Stimulated activated CD8-positive, alpha-beta memory T cell treated with anti-CD3 and anti-CD28 coated beads, Interleukin-2, amount 100 ng/mL, for 48 hours (primary cell): ENCODE measurements at places on chromosomes 1 and 21.

GRCh38 chr1:3391711-3392110 is 62.8 kb upstream of the ARHGEF16 start:
- no peak for DNase-seq

- no peak for DNase-seq
These were observed 165.3 kb downstream of the GALNT2 start for GRCh38 chr1:230232371-230232771.

DNA sequence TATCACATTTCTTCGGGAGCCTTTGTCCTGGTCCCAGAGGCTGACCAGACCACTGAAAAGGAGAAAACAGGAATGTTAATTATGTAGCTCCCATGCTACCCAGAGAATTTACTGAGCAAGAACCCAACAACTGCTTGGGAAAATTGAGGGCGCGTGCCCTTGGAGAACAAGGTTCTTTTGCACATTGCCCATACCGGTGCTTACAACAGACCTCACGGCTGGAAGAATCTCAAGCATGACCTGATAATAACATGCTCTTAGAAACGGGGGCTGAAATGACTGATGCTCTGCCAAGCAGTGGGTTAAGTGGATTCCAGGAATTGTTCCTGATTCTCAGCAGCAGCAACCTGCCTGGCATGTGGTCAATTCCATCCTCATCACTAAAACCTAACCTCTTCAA is 49.3 kb upstream of the AJAP1 start:
- DNase-seq = no peak

DNA sequence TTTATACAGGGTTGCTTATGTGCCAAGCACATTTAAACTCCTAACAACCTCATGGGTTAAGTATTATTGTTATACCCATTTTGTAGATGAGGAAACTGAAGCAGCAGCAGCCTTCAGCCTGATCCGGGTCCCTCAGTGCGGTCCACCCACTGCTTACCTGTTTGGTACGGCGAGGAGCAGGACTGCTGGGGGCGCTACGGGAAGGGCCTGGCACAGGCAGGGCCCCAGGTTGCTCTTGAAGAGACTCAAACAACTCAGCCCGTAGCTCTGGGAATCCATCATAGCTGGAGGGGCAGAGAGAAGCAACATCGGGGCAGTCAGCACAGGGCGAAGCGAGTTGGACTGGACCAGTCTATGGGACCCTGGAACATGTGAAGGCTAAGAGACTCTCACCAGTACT is 9.2 kb downstream of the DENND4B start:
- DNase-seq = no peak

DNA sequence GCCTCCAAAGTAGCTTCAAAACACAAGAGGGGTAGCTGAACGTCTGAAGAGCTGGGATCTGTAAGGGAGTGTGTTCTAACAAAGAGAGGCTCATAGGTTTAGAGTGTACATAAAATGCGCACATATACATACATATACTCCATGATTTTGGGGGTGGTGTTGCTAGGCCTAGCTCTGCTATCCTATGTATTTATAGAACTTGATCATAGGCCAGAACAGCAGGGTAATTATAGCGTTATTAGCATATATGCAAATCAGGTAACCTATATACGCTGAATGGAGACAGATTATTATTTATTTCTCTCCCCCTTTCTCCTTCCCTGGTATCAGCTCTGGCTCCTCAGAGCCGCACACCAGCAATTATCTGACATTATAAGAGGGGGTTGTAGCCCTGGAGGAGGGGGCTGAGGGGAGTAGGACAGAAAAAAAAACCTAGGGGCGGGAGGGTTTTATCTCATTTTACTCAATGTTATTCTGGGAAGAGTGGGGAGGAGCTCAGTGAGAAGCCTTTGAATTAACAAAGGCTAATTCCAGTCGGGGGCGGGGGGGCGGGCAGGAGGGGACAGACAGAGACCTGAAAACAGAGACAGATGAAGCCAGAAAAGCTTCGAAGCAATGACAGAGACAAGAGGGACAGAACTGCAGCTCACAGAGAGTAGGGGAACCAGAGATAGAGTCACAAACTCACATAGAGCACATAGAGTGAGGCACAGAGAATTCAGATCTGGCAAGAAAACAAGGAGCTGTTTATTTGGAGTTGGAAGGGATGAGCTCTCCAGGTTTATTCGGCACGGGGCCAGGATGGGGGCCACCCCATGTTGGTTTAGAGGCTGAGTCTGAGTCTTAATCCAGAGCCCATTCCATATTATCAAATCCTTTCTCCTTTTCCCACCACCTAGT is 63.0 kb downstream of the RHBG start:
- no peak for DNase-seq

GRCh38 chr1:232386294-232386693 is 243.6 kb downstream of the SIPA1L2 start:
- no peak for DNase-seq

DNA sequence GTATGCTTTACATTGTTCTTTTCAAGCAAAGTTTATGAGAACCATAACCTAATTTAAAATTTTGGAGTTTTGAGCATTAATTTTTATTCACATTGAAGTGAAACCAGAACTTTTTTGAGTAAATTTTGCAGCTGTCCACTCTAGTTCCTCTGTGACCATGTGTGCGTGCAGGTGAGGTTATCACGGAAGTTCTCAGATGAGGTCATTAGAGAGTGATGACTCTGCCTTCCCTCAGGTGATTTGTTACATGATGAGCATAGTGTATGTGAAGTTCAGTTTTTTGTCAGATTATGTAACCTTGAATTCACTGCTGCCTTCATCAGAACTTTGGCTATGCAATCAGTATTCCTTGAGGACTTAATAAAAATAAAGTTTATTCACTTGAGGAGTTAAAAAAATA is 828.2 kb downstream of the ADGRL2 start:
- no peak for DNase-seq

DNA sequence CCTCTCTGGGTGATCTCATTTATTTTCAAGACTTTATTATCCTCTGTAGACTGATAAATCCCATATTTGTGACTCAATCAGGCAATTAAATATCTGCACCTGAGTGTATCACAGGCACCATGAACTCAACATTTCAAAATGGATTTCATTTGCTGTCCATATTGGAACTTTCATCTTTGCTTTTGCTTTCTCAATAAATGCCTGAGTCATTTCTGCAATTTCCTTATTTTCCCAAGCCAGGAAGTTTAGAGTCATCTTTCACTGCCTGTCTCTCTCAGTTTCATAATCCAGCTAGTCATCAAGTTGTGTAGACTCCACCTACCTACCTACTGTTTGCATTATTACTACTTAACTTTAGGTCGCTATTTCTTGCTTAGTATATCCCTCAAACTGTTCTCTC is 540.9 kb downstream of the LMO4 start:
- no peak for DNase-seq

DNA sequence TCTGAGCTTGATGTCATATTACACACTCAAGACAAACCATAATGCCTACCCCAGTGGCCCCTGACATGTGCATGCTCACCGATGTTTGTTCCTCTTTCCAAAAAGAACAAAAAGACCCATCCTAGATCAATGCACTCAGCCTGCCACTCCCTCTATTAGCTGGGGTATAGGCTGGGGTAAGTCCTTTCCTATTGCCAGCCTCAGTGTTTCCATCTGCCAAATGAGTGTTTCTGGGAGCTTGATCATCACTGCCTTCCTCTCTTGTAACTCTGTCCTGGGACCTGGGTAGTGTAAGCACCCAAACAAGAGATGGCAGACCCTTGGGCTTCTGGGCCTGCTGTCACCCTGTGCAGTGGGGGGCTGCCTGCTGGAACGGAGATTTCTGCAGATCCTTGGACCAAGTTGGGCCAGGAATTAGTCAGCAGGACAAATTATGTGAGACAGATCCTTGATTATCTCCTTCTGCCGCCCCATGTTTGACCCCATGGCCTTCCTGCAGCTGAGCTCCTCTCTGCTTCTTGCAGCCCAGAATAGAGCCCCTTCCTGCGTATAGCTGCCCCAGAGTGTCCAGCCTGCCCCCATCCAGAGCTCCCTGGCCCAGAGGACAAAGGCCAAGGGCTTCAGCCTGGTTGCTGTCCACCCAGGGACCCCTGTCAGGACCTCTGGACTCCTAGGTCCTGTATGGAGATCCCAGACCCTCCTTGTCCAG is 31.5 kb upstream of the LRP8 start:
- no peak for DNase-seq

- DNase-seq = no peak
These were observed 33.9 kb downstream of the TMEM63A start for GRCh38 chr1:225848030-225848955.

GRCh38 chr1:153801028-153801625 is 25.9 kb downstream of the SLC27A3 start:
- DNase-seq = no peak

DNA sequence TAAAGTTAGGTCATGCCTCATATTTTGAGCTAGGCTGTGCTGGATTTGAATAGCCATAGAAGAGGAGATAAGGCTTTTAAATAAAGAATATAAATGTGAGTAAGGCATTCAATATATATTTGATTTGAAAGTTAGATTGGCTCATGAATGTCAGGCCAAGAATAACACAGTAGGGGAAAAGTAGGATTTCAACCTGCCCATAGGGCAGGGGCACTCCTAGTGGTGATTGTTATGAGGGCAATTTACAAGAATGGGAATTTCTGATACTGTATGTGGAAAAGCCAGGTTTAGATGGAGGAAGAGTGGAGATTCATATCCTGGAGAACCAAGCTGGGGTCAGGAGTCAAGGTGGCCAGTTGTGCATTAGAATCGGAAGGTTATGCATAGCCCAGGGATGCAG is 74.9 kb downstream of the DNAH14 start:
- DNase-seq = no peak

DNA sequence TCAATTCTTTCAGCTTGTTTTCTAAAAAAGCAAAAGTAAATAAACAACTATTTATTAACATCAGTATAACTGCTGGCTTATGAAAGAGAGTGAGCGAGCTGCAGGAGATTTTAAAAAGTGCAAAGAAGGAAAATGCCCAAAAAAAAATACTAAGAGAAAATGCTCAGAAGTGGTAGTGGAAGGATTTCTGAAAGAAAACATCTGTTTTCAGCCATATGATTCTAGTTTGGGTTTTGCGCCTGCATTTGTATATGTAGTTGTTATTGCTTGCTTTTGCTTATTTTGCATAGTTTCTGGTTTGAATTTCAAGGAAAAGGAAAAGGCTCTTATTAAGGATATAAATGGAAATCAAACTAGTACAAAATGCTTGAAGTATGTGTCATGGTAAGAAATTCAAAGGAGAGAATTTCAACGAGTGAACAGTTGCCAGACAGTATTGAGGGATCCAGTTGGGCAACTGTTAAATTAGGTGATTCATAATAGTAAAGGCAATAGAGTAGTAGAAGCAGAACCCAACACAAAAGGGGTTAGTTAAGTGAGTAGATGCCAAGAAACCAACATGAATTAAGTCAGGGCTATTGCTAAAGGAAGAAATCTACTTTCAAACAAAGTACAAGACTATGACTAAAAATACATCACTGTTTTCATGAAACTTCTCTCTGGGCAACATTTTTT is 1.2 kb downstream of the GBP5 start:
- DNase-seq = no peak

DNA sequence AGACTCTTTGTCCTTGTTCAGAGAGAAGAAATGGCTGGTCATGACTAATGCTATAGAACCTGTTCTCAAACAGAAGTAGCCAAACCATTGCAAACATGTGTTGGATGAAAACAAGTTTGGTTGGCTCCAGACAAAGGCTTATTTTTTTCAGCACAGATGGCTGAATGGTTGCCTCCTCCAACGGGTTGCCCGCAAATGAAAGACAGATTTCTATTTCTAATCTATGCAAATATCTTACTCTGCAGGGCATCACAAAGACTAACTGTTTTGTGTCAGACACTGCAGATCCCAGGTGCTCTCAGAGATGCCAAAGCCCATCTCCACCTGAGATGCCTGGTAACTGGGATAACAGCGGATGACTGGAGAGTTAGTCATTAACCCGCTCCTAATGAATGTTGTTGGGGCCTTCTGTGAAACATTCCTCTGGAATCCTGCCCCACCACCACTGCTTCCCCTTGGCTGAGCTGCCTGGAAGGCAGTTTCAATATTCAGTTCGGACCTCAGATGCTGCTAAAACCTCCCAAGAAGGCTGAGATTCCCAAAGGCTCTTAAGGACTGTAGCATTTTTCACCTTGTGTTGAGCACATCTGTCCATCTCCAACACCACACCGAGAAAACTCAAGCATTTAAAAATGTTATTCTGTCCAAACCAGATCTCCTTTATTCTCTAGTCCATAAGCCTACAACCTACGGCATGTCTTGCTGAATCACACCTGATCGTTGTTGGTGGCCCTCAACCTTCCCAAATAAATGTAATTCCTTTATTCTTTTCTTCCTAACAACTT is 104.4 kb downstream of the PTPN14 start:
- no peak for DNase-seq

DNA sequence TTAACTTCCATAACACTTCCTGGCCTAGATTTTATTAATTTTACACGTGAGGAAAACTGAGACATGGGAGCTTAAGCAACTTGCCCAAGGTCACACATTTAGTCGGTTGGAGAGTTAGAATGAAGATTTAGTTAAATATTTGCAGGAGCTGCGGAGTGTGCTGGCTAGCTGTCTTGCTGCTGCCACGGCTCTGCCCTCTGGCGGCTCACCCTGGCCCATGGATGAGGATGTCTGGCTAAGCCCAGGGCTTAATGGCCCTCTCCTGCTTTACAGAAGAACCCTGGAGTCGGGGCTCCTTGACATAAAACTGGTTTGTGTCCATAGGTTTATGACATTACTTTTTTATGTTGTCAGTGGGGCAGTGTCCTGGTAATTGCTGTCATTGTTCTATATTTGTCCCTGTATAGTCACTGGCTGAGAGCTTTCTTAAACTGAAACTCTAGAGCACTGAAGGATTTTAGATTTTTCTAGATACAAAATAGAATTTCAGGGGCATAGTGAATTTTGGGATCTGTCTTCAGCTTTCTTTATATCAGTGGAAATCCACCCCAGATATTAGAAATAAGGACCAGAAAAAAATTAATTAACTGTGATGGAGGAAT is 88.9 kb upstream of the WLS start:
- DNase-seq = no peak

DNA sequence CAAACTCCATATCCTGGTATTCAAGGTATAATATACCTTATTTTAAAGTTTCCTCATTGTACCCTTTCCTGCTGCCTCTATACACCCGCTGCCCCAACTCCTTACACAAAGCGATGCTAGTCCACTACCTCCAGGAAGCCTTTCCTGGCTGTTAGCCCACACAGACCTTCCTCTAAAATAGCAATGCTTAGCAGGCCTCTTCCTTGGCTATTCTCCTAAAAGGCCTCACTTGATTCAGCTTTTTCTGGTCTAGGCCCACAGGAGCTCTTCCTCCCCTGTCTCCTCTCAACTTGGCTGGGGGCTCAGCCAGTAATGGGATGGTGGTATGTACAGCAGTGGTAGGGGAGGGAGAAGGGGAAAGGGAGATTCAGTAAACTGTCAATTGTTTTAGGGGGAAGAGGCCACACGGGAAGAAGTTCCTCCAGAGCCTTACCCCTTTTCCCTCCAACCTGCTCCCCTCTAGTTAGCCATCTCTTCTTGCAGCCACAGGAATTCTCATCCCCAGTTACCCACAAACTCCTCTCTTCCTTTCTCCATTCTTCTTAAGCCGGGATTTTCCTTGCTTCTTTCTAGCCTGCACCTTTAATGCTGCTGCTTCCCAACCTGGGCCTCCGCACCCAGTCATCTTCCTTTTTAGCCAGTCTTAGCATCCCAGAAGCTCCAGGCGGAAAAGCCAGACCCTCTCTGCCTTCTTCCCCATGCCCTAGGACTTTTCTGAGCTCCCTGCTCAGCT is 2.6 kb downstream of the LRRC41 start:
- no peak for DNase-seq
